Suppressor macrophage (primary cell): ENCODE measurements at places on chromosomes 4 and X.

DNA sequence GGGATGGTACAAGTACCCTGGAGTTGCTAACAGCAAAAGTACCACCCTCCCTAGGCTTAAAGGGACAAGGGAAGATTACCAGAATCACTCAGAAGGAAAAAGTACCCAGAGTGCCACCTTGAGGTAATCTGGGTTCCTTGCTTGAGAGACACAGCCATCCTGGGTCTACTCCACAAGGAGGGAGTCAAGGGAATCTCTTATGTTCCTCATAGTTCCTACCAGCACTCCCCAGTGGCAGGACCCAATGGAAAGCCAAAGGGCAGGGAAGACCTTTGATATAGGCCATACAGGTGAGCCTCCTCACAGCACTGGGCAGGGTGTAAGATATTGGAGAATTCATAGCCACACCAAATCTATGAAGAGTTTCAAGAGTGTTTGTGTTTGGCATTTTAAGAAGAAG lies 5.7 kb downstream of the IL2 start:
- no peak for DNase-seq

- no peak for DNase-seq
Observed at GRCh38 chrX:34866646-34867045, 76.0 kb upstream of the FAM47B start.

- peak; percentile 34 for DNase-seq
Observed at GRCh38 chrX:18424482-18425198, 768 bp upstream of the CDKL5 start.

DNA sequence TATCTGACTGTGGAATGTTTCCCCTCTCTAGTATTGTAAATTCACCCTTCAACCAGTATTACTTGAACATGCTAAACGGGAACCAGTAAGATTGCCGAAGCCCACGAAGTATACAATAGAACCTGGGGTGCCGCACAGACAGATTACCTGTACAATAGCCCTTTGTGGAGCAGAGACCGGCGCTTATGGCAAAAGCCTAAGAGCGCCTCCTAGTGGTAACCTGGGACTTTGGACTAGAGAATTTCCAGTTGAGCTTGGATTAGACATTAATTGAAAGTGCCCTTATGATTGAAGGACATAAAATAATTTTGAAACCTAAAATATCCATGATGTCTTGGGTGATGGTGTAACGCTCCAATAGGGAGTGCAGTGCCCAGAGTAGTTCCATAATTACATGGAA lies 14.1 kb downstream of the ZNF157 start:
- peak; percentile 77 for DNase-seq

DNA sequence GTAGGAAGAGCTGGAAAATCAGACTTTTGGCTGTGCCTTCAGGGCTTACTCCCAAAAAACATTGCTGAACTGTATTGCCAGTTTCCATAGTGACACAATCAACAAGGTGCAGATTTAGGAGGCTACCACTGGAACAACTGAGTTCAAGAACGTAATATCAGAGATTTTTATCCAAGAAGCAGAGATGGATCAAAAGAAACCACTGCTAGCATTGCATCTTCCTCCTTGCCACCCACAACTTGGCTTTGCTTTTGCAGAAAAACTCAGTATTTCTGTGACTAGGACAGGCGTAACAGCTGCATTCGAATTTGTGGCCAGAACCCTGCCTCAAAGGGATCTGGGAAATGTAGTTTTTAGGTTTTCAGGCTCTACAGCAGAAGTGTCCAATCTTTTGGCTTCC lies 27.8 kb upstream of the WDFY3 start:
- DNase-seq, result no peak

GRCh38 chr4:147825451-147826287 lies 93.8 kb downstream of the ARHGAP10 start:
- DNase-seq, result peak; percentile 93
